ENCODE measurements at places on chromosomes 2 and 18.
A peak's percentile ranks its signal among the peaks of the same experiment; 100 is the strongest.

GRCh38 chr2:11507517-11507916 lies 26.3 kb upstream of the GREB1 start:
- DNase-seq = no peak

GRCh38 chr2:168666339-168666738 lies 136.1 kb upstream of the NOSTRIN start:
- no peak for DNase-seq

DNA sequence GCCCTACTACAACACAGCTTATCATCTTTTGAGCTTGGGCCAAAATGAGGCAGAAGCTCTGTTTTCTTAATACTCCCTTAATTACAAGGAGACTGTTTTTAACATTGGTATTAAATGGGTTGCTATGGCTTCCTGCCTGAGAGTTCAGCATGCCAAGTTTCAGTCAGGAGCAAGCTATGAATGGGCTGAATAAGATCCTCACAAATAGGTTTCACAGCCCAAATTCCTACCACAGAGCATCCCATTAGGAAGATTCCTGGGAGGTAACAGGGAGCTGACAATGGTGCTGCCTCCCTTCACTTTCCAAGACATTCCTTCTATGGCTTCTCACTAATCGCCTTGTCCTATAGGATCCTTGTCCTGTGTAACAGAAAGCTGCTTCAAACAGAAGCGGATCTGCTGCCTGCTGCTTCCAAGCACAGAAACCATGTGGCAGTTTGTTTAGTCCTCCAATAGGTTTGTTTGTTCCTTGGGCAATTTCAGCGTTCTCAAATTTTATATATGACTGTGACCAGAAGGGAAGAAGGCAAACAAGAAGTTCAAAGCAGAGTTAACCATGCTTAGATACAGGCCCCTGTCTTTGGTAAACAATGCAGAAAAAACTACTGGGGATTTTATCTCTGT lies 70.9 kb downstream of the NCKAP5 start:
- peak; percentile 5 for DNase-seq

DNA sequence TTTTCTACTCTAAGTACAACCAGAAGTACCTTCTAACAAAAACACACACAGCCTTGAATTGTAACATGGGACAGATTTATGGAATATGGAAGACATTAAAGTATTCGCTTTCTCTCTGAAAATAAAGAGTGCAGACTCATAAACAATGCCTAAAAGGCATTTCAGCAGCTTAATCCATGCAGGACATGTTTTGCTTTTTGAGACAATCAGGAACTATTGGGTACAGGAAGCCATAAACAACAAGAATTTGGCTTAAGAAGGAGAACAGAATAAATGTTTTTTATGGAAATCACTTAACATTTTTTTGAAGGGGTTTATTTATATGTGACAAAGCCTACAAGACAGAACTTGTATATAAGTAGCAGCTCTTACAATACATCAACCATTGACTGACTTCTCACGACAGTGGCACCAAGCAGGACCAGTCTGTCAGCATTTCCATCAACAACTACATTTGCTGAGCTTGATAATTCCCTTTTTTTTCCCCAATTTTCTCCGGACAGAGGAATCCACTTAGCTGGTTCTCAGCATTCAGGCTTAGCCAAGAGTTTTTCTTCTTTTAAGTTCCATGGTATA lies 140.1 kb downstream of the EXOC6B start:
- no peak for DNase-seq

DNA sequence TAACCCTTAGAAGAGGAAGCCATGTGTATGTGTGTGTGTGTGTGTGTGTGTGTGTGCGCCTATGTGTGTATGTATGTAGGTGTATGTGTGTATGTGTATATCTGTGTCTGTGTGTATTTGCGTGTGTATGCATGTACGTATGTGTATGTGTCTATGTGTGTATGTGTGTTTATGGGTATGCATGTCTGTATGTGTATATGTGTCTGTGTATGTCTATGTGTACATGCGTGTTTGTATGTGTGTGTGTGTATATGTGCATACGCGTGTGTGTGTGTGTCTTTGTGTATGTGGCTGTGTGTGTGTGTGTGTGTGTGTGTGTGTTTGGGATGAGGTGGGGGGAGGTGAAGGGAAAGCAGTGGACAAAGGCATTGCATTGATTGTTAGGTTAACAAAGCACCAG lies 380.2 kb downstream of the HRH4 start:
- no peak for DNase-seq
